GM23248 (cell line): ENCODE measurements at places on chromosomes 11 and 22. TPM values are rescaled to one million over a fixed set of nuclear protein-coding genes. Genes with fewer than 3 reads are reported as not detected.

DNA sequence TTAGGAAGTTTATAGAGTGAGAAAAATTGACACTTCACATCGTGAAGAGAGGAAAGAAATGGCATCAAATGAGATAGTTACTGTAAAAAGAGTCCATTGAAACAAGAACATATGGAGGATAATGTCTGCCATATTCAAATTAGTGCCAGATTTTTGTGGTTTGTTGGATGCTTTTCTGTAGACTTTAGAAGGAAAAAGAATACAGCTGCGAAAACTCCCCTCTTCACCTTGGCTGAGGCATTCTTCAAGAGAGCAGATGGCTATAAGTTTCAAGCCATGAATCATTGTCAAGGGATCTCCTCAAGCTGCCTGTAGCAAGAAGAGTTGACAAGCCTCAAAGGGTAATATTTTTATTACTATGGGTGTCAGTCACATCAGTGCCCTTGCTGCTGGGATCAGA is 507.4 kb upstream of the RAG2 start:
- DNase-seq: no peak

GRCh38 chr11:102604875-102605274 is 20.3 kb downstream of the MMP20 start:
- DNase-seq: no peak

DNA sequence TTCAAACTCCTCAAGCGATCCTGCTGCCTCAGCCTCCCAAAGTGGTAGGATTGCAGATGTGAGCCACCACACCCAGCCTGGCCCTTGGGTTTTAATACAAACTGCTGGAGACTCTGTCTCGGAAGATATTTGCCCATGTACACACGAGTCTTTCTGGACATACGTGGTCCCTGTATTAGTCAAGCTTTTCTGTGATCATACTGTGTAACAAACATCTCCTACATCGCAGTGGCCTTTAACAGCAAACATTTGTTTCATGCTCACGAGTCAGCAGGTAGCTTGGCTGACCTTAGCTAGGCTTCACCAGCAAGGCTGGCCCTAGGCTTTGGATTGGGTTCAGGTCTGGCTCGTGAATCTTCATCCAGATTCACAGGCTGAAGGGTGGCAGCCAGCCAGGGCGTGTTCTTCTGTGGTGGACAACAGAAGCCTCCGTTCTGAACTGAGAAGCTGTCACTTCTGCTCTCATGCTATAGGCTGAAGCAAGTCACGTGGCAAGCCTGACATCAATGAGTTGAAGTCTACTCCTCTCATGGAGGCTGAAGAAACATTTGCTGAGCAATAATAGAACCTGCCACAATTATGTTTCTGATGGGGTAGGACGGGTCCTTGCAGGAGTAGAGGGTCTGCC is 8.8 kb downstream of the KIAA1671 start:
- DNase-seq: no peak

GRCh38 chr11:9955391-9955790 is 291.5 kb downstream of the SWAP70 start:
- DNase-seq: peak; percentile 9

DNA sequence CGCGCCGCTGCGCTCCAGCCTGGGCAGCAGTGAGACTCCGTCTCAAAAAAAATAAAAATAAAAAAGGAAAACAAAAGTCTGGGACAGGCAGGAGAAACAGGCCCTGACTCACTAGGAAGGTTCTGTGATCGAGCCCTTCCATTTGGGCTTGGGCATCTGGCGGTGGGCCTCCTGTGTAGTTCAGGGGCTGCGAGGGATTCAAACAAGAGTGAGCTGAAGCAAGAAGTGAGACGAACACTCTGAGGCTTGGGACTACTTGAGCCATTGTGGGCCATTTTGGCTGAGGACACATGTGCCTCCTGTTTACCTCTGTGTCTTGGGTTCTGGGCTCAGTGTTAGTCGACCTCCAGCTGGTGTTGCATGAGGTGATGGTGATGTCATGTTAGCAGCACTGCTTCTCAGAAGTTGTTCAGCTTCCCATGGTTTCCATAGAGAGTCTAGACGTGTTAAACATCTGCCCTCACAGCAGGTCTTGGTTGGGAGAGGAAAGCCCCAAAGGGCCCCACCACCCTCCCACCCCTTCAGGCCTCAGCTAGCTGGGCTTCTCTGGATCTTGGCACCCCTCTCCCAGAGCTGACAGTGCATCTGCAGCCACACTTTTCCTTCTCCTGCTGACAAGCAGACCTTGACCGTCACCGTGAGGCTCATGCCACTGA is 57.8 kb downstream of the MED15 start:
- peak; percentile 47 for DNase-seq

DNA sequence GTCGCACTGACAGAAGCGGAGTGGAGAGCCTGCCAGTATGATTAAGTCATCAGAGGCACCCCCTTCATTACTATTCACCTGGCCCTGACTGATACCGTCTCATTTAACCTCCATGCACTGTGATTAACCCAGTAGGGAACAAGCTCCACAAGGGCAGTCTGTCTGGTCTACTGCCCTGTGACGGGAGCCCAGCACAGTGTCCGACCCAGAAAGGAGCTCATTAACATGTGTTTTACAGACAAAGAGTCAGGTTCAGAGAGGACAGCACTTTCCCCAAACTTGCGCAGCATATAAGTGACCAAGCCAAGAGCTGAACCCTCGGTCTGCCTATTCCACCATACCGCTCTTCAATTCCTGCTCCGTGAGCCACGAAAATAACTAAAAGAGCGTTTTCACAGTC is 129.5 kb downstream of the RRAS2 start:
- no peak for DNase-seq

GRCh38 chr11:18106688-18107087 is 806 bp upstream of the SAAL1 start:
- peak; percentile 31 for DNase-seq

DNA sequence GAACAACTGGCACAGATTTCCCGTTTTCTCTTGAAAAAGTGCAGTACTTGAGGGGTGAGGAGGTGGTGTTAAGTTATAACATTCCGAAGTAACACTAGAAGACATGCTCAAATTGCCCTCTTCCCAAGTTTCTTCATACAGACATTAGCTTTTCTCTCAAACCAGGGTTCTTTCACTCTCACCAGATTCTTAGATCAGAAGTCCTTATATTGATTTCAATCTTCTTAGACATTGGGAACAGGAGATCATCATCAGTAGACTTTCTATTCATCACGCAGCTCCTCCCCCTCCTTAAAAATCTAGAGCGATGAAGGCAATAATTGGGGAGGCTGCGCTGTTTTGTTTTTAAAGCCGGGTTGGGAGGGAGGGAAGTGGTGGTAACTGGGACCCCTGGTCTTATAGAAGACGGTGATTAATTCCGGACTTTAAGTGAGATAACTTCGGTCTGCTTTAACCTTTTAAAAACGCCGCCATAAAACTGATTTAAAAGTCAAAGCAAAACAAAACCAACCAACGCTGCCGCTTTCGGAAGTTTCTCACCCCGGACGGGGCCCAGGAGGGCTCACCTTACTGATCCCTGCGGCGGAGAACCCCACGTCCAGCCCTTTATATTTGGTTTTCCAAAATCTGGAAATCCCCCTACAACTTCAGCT is 665 bp downstream of the USP28 start:
- peak; percentile 51 for DNase-seq

DNA sequence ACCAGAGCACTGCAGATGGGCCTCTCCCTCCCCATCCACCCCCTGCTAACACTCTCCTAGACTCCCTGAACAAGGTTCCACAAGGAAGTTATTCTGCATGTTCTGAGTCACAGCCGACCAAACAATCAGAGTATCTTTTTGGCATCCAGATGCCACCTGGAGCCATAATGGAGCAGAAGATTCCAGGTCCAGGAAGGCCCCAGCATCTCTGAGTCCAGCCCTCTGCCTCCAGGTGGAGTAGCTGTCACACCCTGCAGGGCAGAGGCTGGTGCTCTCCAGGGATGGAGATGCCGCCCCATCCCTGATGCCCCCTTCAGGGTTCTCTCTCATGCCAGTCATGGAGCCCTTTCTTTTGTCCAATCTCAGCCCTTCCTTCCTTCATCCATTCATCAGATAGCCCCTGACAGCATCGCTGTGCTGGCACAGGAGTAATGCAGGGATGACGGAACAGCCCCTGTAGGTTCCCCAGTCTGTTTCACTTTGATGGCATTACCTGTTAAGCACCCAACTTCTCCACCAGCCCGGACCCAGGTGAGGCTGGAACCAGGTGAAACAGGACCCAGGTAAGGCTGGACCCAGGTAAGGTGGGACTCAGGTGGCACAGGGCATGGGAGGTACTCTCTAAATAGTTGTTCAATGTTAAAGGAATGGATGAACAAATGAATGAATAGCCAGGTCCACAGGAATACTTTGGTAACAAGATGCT is 20.1 kb upstream of the TSKU start:
- no peak for DNase-seq

DNA sequence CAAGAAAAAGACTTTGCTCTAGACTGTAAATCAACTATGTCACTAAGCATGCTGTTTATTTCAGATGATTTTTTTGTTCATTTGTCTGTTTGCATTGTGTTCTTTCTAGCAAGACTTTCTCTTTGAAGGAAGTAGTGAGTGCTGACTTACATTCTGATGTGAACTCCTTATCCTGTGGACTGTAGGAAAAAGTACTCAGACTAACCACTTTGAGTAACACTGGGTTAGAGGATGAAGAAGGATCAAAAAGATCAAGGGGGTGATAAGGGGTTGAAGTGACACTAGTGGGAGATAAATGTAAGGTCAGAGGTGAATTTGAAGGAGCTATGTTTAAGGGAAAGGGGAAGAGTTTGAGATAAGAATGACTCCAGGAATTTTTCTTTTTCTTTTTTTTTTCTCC is 369.4 kb downstream of the NELL1 start:
- no peak for DNase-seq

- DNase-seq: peak; percentile 67
Observed at GRCh38 chr11:82080160-82080559, 653.5 kb downstream of the FAM181B start.

DNA sequence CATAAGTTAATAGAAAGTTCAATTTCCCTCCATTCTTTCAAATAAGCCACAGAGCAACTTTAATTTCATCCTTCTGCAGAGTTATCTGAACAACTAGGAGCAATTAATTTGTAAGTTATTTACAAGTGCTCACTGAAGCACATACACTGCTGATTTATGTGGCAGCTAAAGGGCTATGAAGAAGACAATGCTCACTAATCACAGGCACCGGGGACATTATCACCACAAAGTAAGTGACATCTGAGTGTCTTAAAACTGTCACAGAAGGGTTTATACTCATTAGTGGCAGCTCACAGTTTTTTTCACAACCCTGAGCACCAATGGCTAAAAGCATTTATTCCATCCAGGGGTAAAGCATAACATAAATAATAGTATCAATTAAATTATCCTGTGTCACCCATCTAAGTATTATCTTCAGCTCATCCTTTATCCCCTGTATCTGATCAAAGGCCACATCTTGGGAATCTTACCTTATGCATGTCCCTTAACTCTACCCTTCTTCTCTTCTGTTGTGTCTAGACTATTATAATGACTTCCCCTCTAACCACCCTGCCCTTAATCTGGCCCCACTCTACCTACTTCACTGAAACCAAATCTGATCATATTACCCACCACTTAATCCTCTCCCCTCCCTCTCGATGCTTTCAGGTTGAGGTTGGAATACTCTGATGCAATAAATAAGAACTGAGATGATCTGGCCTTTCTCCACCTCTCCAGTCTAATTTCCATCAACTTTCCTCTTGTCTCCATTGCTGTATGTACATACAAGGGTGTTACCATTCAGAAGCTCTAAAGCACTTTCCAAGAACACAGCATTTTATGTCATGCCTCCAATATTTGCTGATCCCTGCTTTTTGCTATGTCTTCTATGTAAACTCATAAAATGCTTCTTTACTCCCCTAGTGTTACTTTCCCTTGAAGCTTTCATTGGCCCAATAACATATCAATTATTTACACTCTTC is 252.7 kb downstream of the CASP12 start:
- no peak for DNase-seq

- DNase-seq: no peak
Observed at GRCh38 chr11:3111919-3112690, 53.0 kb downstream of the OSBPL5 start.

- no peak for DNase-seq
Observed at GRCh38 chr11:134463716-134464115, 51.7 kb upstream of the B3GAT1 start.

- DNase-seq: peak; percentile 35
Observed at GRCh38 chr11:113022262-113022661, 61.0 kb downstream of the NCAM1 start.

DNA sequence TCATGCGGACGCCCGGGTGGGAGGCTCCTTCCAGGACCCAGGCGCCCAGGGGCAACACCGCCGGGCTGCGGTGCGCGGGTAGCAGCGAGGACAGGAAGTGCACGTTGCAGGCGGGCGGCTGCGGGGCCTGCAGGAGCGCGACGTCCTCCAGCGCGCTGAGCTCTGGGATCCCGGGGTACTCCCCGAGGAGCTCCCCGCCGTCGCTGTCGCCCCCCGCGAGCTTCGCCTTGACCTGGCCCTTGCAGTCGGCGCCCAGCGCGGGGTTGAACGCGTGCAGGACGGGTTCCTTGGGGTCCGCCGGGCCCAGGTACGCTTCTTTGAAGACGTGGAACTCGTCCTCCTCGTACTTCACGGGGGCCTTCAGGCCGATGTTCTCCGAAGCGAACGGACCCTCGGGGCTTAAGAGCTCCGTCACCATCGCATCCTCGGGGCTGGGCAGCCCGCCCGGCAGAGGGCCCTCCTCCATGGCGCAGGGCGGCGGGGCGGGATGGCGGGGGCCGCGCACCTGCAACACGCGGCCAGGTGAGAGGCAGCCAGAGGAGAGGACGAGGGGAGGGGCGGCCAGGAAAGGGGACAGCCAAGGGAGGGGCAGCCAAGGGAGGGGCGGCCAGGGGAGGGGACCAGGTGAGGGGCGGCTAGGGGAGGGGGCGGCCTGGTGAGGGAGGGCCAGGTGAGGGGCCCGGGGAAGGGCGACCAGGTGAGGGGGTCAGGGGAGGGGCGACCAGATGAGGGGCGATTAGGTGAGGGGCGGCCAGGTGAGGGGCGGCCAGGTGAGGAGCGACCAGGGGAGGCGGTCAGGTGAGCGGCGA is 921 bp downstream of the TESMIN start:
- no peak for DNase-seq

DNA sequence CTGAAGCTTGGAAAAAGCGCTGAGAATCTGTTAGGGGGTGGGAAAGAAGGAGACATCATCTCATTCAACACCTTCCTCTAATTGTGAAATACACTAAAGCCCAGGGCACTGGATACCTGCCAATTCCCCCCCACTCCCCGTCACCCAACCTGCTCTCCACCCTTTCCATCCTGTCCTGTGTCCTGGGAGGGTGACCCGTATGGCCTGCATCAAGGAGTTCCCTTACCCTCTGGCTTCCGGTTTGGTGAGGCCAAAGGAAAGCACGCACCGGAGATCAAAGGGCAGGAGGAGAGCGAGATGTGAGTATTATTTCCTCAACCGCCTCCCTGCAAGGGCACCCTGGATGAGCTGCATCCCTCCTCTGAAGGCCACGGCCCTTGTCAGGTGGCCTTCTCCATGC is 65.0 kb upstream of the PTPRJ start:
- DNase-seq: no peak

The YPEL1 gene
- 0.22 and 0.63 TPM in 2 replicates for total RNA-seq

The MOB2 gene
- 22.1 and 29.3 TPM in 2 replicates for total RNA-seq

The PRG3 gene
- total RNA-seq: not detected in 2 replicates

The TRIM22 gene
- 58.4 and 114 TPM in 2 replicates for total RNA-seq

The OR56A1 gene
- not detected in 2 replicates for total RNA-seq

The BACE1 gene
- 40.5 and 45.8 TPM in 2 replicates for total RNA-seq

The MRE11 gene
- total RNA-seq: 8.5 and 15.6 TPM in 2 replicates
